ENCODE measurements at places on chromosomes 4 and X.
A peak's percentile ranks its signal among the peaks of the same experiment; 100 is the strongest.

- DNase-seq = no peak
Measured at GRCh38 chr4:14167876-14168510, 540.5 kb upstream of the BOD1L1 start.

DNA sequence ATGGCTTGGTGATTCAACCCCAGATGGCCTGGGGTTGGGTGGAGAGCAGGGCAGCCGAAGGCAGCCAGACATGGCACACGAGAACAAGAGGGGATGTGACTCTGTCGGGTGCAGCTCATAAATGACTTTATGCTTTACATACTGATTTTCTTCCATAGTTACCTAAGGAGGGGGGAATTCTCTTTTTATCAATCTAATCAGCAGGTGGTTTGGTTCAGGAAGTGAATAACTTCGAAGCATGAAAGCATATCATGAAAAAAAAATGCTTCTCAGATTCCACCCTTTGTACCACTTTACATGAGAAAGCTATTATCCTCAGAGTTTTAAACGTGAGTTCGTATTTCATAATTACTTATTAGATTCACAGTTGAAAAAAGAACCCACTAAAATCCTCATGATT, 908.9 kb upstream of the LCORL start:
- no peak for DNase-seq

DNA sequence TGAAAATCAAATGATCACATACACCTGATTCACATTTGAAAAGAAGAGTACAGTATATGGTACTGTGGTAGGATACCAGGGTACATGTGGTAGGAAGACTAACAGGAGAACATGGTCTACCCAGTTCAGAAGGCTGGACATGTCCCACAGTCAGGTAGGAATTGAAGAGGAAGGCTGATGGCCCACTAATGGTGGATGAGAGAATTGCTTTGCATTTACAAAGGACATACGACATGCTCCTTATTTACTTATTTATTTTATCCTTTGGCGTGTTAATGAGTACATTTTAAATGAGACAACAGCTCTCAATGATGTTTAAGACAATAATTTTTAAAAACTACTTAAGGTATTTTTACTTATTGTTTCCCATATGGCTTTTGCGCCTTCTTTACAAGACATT, 106.7 kb upstream of the BMP2K start:
- DNase-seq = no peak

DNA sequence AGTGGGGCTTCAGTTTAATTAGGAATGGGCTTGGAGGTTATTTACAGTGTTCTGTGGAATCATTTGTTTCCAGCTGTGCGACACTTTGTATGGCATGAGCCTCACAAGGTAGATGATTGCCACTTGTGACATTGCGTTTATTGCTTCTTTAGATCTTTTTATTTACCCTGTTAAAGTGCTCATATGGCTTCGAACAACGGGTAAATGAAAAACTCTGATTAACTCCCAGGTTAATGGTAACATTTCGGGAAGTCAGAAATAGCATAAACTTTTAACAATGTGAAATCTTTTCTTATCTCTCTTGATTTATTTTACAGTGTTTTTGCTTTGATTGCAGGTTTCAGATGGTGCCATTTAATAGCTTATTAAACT, 494.3 kb downstream of the IDS start:
- no peak for DNase-seq

- DNase-seq = no peak
Measured at GRCh38 chr4:112426416-112426815, 89.6 kb downstream of the NEUROG2 start.

GRCh38 chr4:139814323-139815015, 148.8 kb downstream of the MGST2 start:
- DNase-seq = peak; percentile 23

GRCh38 chrX:10990418-10990817, 120.7 kb upstream of the HCCS start:
- DNase-seq = no peak

DNA sequence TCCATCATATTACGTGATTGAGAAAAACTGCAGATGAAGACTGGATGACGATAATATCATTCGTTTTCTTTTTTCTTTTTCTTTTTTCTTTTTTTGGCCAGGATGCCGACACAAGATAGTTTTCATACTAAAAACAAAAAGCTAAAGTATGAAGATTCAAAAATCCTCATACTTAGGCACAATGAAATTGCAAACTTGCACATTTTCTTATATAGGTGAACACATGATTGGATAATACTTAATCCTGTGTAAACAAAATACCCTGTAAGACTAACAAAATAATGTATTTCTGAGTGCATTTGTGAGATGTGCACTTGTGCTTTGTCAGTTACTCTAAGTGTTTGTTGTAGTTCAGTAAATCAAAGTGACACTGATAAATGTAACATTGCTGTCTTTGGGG, 568.9 kb downstream of the ANKRD50 start:
- no peak for DNase-seq

- DNase-seq = peak; percentile 70
Measured at GRCh38 chr4:88659055-88659889, 38.4 kb downstream of the NAP1L5 start.

DNA sequence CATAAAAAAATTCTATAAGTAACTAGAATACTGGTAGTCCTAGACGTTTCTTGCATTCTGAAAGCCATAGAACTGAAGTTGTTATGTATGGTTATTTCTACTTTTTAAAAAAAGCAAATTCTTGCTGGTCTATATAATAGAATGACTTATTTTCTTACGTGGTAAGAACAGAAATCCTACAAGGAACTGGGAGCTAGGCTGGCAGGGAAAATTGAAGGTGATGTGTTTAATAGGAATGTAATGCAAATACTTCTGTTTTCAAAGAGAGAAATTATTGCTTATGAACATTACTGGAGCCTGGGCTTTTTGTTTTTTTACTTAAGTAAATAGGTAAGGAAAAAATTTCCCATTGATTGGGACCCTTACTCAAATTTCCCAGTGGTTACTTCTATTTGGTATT, 8.9 kb downstream of the CCNA2 start:
- no peak for DNase-seq
